ENCODE measurements at places on chromosomes 7 and 10.

GRCh38 chr10:108877095-108877561 is 1046.2 kb downstream of the XPNPEP1 start:
- DNase-seq: no peak

DNA sequence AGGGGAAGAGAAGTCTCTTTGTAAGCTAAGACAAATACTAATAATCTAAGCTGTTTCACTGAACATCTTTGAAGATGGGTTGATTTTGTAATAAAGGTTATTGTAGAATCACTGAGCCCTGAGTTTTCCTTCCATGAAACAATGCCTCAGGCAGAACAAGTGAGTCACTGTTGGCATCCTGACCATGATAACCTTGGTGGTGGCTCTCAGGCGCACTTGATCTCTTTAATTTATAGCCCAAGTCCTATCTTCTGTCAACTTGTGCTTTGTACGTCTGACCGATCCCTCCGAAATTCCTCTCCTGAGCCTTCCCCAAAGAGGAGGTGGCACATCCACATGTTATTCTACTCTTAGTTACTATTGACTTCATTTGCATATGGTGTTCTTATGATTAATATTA is 812.9 kb downstream of the REEP3 start:
- DNase-seq: no peak

DNA sequence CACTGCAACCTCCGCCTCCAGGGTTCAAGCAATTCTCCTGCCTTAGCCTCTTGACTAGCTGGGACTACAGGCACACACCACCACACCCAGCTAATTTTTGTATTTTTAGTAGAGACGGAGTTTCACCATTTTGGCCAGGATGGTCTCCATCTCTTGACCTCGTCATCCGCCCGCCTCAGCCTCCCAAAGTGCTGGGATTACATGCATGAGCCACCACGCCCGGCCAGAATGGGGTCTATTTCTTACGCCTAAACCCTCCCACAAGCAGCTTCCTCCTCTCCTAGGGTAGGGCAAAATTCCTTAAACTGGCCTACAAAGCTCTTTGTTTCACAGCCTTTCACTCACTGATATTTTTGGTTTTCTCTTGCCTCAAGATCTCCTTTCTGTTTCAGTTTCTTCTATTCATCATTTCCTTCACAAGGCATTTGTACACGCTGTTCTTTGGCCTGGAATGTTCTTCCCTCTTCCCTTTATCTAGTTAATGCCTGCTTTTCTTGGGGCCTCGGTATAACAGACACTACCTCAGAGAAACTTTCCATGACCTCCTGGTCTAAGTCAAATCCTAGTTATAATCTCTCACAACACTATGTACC is 6.7 kb downstream of the CPEB3 start:
- DNase-seq: no peak

GRCh38 chr7:74462707-74463100 is 9.0 kb downstream of the GTF2IRD1 start:
- no peak for DNase-seq

DNA sequence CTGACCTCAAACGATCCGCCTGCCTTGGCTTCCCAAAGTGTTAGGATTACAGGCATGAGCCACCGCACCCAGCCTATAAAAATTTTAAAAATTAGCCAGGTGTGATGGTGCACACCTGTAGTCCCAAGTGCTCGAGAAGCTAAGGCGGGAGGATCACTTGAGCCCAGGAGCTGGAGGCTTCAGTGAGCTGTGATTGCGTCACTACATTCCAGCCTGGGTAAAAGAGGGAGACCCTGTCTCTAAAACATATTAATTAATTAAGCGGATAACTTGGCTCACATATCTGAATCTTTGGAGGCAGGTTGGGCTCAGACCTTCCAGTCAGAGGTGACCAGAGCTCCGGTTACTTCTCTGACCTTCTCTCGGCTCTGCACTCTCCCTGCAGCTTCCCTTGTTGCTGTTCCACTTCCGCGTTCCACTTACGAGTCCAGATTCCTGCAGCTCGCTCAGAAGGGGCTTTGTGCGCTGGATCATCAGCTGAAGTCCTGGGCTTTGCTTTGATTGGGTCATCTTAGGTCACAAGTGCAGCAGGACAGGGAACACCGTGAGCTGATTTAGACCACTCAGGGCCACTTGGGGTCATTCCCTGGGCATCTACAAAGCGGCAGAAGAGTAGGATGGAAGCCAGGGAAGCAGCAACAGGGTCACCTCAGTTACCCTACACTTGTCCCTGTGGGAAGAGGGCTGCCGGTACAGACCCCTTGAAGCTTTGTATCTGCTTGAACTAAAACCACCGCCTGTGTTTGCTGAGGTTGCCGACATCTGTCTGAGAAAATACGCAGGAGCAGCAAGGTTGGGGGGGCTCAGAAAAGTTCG is 2.0 kb upstream of the ARPC1B start:
- no peak for DNase-seq
